ENCODE measurements at places on chromosomes 1 and 21.
A peak's percentile ranks its signal among the peaks of the same experiment; 100 is the strongest.

GRCh38 chr1:228304225-228304624 lies 96.4 kb downstream of the OBSCN start:
- no peak for DNase-seq

GRCh38 chr1:240029418-240029817 lies 62.3 kb upstream of the FMN2 start:
- DNase-seq = no peak

- DNase-seq = no peak
These were observed 130.8 kb downstream of the FAF1 start for GRCh38 chr1:50829014-50829958.

GRCh38 chr1:34843392-34844251 lies 15.9 kb downstream of the SMIM12 start:
- DNase-seq = no peak

- DNase-seq = no peak
These were observed 50.7 kb downstream of the JAK1 start for GRCh38 chr1:64915381-64916274.

DNA sequence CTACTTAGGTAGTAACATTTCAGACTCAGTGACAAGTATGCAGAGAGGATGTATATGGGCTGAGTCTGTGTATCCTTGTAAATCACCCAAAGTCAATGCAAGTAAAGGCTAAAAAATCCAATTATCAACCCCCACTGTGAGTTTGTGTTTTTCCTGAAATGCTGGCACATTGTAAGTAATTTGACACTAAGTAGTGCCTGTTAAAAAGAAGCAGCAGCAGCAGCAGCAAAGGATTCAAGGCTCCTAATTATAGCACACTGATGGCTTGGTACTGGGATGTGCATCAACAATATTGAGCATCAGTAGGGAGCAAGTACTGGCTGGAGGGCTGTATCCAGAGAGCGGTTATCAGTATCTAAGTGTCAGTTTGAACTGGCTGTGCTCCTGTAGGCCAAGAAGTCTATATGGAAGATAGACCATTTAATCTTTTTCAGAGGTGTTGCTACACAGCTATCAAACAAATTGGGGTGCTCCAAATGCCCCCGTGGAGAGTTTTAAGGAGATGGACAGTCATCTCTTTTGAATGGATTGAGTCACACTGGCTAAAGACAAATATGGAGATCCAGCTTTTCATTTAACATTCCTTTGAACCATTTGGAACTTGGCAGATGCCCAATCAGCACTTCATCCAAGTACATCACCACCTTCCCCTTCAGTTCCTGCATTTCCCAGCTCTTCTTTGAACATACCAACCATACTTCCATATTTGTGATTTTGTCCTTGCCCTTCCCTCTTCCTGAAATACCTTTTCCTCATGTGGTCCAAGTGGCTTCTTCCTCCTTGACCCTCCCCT lies 241.2 kb upstream of the ST6GALNAC5 start:
- DNase-seq = no peak

DNA sequence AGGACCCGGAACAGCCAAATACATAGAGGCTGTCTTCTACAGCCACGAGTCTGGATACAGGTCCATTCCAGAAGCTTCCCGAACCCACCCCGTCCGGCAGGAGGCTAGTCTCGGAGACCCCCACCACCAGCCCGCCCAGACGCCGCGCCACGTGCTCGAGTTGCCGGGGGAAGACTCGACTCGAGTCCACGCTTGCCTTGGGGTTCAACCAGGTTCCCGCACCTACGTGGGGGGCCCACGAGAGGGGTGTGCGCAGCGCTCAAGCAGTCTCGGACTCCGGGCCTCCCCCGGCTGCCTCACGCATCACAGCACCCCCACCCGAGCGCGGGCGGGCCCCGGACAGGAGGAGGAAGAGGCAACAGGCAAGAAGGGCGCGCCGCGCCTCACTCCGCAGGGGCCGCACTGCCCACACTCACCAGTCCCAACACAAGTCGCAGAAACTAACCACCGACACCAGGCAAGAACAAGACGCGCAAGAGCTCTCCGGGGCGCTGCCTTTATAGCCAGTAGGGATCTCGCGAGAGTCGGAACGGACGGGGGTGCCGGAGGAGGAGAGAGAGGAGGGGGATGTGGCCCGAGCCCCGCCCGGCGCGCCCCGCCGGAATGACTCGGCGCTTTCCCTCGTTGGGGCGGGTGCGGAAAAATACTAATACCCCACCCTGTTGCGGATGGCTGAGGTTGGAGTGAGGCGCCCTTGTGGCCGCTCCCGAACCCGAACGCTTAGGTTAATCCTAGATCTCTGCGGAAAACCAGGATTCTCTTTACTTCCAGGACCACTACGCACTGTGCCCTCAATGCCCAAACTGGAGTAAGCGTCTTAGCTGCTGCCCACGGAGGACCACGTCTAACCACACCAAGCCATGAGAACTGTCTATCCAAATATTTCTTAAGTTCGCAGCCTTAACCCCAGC lies at the start of gene PRDX1:
Gene PRDX1, minus strand, starts transcription at position 472 of the 911 bp plus-strand sequence. CDS start 2,841 bp downstream, outside the sequence.
- DNase-seq = peak; percentile 94

GRCh38 chr21:45293220-45293725 lies 5.6 kb upstream of the POFUT2 start:
- DNase-seq = no peak

GRCh38 chr21:43363506-43364260 lies 63.2 kb downstream of the SIK1 start:
- no peak for DNase-seq

DNA sequence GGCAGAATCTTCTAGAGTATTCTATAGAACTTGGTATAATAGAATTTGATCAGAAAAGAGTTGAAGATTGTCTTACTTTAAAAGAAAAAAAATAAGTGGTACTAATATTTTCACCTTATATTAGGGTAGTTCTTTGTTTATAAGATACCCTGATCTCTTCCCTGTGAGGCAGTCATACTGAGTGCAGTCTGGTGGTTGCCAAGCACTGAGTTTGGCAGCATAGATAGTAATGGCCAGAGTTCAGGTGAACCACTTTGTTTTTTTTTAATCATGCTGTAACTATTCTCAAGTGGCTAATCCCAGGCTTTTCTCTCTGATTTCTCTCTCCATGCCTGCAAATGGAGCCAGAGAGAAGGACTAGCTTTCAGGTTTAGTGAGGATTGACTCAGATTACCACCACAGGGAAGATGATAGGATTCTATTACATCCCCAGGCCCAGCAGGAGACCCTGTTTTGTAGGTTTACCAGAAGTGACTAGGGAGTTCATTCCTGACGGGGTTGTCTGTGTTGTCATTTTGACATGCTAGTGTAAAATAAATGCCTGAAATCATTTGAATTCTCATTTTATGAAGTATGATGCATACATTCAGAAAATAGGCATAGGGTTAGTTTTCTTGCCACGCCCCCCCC lies 16.7 kb downstream of the KDM1A start:
- DNase-seq = no peak

DNA sequence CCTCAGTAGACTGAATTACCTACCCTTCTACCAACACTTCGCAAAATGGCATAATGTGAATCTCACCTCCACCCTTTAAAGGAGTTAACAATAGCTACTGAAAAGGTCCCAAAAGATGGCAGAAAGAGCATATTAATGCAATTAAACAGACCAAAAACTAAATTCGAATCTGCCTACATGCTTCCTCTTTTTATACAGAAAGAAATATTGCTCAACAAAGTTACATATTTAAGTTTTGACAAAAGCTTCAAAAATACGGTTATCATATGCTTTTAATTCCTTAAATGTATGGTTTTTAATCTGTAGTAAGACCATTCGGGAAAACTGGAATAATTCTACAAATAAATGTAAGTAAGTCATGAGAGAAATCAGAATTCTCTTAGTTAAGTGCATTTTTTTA lies 2.2 kb downstream of the APP start:
- DNase-seq = no peak

DNA sequence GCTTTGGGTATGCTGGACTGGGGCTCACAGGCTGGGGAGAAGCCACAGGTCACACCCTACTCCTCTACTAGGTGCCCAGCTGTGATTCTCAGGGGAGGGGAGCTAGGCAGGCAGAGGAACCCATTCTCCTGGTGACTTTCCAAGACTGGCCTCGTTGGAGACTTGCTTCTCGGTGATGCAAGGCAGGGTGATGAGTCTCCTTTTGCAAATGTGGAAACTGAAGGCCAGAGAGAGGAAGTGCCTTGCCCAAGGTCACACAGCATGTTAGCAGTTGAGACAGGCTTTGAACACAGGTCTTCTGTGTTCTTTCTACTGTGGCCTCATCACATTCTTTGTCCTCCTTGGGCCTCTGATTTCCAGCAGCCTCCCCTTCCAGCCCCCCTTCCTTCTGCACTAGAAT lies 20.5 kb upstream of the C1QA start:
- no peak for DNase-seq

DNA sequence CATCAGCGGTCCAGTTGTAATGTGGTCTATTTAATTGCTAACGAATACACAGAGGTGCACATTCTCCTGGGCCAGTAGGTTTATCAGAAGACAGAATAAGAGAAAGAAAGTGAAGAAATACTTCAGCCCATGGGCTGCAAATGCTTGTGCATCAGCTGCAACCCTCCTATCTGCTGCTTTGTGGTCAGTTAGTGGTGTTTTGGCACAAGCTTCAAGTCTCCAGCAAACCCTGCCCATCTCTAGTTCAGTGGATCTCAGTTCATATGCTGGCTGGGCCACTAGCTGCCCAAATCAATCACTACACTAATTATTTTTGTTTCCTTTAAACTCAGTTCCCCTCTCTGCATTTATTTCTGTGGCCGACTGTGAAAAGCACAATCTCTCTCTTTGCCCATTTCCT lies 124.2 kb downstream of the KCNJ6 start:
- no peak for DNase-seq

GRCh38 chr1:89022167-89022959 lies at the start of gene GBP3:
GBP3 (minus strand) TSS chr1:89022866; CDS start chr1:89020721, 2,145 bp downstream.
- DNase-seq = peak; percentile 25

- DNase-seq = no peak
These were observed 5.8 kb downstream of the ECE1 start for GRCh38 chr1:21284206-21285054.

All from skin of body (tissue), 3 donors.